Left renal pelvis (tissue), 4 donors: ENCODE measurements at places on chromosomes 16 and 17.
A peak's percentile ranks its signal among the peaks of the same experiment; 100 is the strongest.

GRCh38 chr17:63698886-63699637 lies 863 bp downstream of the LIMD2 start:
- no peak for DNase-seq

GRCh38 chr17:18028952-18029540 lies 9.9 kb downstream of the ATPAF2 start:
- DNase-seq = no peak

GRCh38 chr17:82751571-82752370 lies at the start of gene TBCD:
Gene TBCD (plus strand): TSS chr17:82752065. CDS start chr17:82752194, 129 bp downstream.
- DNase-seq = peak; percentile 81

DNA sequence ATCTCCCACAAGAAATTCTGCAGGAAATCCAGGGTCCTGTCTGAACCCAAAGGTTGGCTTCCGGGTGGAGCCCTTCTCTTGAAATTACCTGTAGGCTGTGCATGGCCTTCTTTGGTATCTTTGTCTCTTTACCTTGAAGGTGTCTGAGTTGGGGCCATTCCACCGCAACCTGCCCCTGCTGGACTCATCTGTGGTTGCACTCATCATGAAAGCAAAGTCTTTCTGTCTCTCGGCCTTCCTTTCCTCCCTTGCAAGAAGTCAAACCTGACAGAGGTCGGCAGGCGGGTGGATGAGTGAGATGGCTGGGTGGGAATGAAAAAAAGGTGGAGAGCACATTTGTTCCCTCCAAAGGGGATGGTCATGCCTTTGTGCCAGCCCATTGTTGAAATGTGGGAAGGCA lies 25.1 kb downstream of the SALL1 start:
- no peak for DNase-seq

GRCh38 chr17:50396261-50397110 lies 837 bp downstream of the LRRC59 start:
- DNase-seq = no peak

GRCh38 chr17:38797158-38797490 lies 2.2 kb downstream of the PIP4K2B start:
- no peak for DNase-seq

GRCh38 chr16:53805113-53805512 lies 101.2 kb downstream of the FTO start:
- no peak for DNase-seq

DNA sequence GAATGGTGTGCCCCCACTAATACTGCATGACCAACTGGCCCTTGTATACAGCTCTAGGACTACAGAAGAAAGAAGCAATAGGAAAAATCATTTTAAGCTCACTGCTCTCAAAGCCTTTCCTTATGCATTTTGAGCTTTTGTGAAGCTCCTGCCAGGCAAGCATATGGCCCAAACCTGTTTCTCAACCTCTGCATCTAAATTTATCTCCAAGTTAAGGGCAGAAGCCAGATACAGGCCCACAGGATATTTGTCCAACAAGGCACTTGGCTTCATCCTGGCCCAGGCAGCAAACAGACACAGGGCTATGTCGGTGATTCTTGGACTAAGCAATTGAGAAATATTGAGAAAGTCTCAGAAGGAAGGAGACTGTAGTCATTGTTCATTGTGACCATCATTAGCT lies 43.9 kb downstream of the CCT6B start:
- no peak for DNase-seq

- DNase-seq = no peak
Observed at GRCh38 chr16:69852815-69853214, 90.7 kb downstream of the WWP2 start.
